Muscle of arm (tissue), 14 donors: ENCODE measurements at places on chromosomes 7 and 10. TPM values are rescaled to one million over a fixed set of nuclear protein-coding genes. Genes with fewer than 3 reads are reported as not detected.

DNA sequence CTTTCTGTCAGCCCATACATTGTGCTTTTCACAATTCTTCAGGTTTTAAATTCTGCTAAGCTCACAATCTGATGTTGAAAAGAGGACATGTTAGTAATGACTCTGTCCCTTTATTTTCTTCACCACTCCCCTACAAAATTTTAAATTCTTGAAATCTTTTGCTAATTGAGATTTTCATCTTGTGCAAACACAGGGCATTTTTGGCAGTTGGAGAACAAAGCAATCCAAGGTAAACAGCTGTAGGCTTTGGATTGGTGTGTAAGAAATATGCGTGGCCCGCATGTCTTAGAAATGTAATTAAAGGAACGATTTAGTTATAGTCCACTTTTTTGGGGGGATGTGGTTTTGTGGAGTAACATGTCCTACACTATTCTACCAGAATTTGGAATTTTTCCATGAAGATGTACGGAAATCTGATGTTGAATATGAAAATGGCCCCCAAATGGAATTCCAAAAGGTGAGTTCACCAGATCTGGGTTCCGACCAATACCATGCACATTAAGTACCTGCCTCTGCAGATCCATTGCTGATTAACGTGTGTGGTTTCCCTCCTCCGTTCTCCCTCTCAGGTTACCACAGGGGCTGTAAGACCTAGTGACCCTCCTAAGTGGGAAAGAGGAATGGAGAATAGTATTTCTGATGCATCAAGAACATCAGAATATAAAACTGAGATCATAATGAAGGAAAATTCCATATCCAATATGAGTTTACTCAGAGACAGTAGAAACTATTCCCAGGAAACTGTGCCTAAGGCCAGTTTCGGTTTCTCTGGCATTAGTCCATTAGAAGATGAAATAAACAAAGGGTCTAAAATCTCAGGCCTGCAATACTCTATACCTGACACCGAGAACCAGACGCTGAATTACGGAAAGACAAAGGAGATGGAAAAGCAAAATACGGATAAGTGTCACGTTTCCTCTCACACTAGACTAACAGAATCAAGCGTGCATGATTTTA is 181.1 kb downstream of the ARHGAP21 start:
- DNase-seq: no peak

Gene HMX2
- polyA plus RNA-seq: not detected

- no peak for DNase-seq
These were observed 18.6 kb upstream of the GTPBP4 start for GRCh38 chr10:969473-970150.

Gene AKR1C8
- polyA plus RNA-seq: not detected

Gene LLCFC1
- not detected for polyA plus RNA-seq

GRCh38 chr7:18471476-18472160 is 23.9 kb upstream of the HDAC9 start:
- no peak for DNase-seq

DNA sequence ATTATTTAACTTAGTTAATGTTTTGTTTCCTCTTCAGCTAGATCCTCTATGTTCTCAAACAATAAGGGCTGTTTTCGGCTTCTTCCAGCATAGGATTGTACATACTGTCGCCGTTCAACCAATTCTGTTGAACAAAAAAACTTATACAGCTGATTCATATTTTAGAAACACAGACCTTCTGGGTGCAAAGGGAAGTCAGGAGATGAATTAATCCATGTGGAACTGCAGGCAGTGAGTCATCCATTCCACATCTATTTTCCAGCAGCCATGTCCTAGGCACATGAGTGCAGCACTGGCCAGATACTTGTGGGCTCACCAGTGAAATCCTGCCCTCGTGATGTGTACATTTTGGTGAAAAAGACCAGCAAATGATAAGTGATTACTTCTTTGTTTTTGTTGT is 163.2 kb downstream of the JAZF1 start:
- DNase-seq: no peak

Gene BRI3
- 90.0 TPM for polyA plus RNA-seq

DNA sequence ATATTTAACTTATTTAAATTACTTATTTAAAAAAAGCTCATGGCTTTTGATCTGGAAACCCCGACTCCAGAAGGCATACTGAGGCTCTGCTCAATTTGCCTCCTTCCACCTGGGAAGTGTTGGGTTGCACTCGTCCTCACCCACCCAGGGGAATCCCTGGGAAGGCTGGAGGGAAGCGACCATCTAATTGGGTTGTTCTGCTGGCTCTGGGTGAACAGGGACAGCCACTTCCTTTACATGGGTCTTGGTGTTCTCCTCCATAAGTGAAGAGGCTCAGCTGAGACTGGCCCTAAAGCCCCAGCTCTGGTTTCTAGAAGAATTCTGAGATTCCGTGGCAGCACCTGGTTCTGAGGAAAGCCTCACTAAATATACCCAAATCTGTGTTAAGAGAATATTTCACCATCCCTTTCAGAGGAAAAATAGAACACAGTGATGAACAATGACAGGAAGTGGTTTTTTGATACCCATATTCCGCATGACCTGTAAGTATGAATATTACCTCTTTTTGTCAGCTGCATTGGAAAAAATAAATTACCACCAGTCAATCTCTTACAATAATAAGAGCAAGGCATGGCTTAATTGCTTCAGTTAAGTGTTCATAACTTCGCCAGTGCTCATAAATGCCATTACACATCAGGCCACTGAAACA is 131.1 kb upstream of the SHH start:
- DNase-seq: no peak

- no peak for DNase-seq
These were observed 23.6 kb upstream of the ITGB8 start for GRCh38 chr7:20307119-20307518.

DNA sequence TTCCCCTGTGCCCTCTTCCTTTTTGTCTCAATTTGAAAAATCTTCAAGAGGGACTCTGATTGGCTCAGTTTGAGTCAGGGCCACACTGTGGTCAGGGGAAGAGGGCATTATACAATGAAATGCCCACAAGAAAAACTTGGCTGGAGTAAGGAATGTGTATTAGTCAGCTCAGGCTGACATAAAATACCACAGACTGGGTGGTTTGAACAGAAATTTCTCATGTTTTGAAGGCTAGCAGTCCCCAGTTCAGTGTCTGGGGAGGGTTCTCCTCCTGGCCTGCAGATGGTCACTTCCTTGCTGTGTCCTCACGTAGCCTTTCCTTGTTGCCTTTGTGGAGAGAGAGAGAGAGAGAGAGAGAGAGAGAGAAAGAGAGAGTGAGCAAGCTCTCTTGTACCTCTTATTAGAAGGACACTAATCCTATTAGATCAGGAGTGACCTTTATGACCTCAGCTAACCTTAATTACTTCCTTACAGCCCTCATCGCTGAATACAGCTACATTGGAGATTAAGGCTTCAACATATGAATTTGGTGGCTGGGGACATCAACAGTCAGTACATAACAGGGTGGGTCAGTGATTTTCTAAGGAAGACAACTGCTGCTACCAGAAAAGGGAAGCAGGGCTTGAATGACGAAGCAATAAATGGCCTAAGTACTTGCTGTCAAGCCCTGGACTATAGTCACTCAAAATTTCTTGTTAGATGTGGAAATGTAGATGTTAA is 25.8 kb upstream of the FAM13C start:
- no peak for DNase-seq

Gene NPFFR1
- polyA plus RNA-seq: not detected

DNA sequence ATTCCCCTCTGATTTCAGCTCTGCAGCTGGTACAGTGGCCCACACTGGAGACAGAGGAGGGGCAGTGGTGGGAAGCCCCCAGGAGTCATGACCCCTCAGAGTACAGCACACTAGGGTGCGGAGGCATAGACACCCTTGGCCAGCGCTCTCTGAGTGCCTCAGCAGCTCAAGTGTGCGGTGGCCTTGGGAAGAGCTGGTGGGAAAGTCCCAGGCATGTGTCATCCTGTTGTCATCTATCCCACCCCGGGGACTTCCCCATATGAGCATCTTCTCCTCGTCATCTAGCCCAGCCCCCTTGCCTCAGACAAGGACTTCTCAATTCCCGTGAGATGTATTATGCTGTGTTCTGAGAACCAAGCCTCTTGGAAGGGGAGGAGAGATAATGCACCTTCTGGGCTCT is 15.6 kb upstream of the PPIF start:
- DNase-seq: no peak

DNA sequence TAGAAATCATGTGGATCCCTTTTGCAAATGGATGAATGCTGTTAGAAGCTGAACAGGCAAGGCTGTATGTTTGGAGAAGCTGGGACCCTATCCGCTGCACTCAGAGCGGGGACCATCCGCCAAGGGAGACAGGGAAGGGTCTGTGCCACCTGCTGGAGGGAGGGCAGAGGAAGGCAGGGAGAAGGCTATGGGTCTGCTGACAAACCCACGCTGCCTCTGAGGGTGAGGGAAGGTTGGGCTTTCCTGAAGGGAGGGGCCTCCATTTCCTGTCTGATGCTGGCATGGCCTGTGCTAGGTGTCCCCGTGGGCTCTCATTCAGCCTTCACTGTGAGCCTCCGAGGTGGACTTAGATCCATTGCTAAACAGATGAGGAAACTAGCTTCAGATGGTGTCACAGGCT is 5.3 kb upstream of the CRHR2 start:
- no peak for DNase-seq

GRCh38 chr7:31126976-31127375 is 74.9 kb downstream of the ADCYAP1R1 start:
- DNase-seq: peak; percentile 25

Gene ACSM6
- not detected for polyA plus RNA-seq

DNA sequence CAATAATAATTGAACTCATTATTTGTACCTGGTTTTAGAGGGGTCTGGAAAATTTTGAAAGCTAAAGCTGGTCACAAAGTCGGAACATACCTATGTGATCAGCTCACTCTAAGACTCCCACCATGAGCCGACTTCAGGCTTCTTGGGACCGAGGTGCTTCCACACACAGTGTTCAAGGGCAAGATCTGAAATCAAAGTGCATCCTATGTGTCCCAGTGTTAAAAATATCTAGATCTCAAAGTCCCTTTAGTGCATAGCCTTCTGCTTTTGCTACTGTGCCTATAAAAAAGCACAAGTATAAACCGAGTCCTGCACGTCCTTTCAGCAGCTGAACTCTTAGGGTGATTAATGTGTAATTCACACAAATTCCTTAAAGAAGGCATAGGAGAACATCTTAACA is 43.5 kb upstream of the FXYD4 start:
- DNase-seq: no peak

Gene BUD23
- 69.7 TPM for polyA plus RNA-seq

DNA sequence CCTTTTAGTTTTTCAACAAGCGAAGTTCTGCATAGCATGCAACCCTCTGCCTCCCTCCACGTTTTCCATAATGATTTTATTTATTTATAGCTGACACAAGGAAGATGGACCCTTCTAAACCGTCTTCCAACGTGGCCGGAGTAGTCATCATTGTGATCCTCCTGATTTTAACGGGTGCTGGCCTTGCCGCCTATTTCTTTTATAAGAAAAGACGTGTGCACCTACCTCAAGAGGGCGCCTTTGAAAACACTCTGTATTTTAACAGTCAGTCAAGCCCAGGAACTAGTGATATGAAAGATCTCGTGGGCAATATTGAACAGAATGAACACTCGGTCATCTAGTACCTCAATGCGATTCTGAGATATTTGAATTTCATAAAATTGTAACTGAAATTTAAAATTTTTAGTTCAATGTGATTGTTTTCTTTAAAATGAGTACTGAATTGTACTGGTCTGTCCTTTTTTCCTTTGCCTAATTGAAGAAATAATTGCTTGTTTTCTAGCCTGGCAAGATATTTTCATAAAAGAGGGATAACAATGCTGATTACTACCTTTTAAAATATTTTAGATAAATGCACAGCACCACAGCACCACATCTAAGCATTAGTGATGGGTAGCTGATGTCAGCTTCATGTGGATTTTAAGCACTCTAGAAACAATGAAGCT is 41.5 kb upstream of the SLC39A12 start:
- peak; percentile 37 for DNase-seq

DNA sequence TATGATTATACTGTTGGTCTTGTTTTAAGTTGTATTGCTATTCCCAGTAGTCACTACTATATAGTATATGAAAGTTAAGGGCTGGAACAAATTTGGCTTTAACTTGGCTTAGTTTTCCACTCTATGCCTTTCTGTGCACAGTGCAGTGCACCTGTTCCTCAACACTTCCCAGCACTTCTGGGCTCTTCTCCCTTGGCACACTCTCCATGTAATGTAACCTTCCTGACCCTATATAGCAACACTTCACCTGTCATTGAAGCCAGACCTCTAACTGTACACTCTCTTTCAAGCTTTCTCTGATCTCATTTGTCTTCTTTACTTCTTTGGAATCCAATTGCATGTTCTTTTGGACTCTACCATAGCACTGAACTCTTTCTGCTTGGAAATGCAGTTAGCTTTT is 83.9 kb upstream of the SMIM30 start:
- DNase-seq: no peak

- no peak for DNase-seq
These were observed 43.5 kb downstream of the TSPAN12 start for GRCh38 chr7:120814253-120814939.

Gene TAS2R3
- 0.59 TPM for polyA plus RNA-seq

DNA sequence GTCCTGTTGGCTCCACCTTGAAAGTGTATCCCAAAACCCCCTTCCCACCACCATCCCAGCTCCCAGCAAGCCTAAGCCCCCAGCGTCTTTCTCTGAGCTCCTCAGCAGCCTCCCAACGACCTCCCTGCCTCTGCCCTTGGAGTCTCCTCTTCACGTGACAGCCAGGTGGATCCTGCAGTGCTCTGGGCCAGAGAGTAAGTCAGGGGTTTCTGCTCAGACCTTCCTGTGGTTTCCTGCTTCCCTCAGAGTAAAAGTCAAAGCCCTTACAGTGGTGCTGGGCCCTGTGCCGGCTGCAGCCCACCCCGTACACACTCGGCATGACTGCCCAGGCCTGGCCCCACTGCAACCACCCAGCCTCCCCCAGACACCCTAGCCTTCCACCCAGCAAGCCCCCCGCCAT is 51.9 kb downstream of the OAT start:
- no peak for DNase-seq

Gene ZNF853
- 12.9 TPM for polyA plus RNA-seq

GRCh38 chr7:102287111-102287980 is 678 bp downstream of the SH2B2 start:
- DNase-seq: no peak

DNA sequence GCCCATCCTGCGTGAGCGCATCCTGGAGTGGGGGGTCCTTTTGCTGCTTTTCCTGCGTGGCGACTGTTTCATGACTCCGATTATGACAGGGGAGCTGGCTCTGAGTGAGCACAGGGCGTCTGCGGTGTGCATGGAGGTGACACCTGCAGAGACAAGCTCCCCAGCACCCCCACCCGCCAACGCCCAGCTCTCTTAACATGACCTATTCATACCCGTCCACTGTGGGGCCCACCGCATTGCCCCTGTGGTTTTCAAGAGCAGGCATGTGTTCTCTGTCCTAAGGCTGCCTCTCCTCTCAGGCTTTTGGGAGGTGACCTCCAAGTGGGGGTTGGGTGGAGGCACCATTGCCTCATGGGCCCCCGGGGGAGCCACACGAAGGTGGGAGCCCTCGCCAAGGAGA is 500.7 kb downstream of the TCERG1L start:
- DNase-seq: no peak

- no peak for DNase-seq
These were observed 697.6 kb downstream of the PHTF2 start for GRCh38 chr7:78496096-78496630.
